ENCODE measurements at places on chromosomes 5 and 9.

GRCh38 chr5:61523997-61524396 lies 191.9 kb downstream of the ZSWIM6 start:
- no peak for DNase-seq

- DNase-seq, result no peak
Observed at GRCh38 chr9:16645970-16646369, 224.5 kb downstream of the BNC2 start.

- DNase-seq, result no peak
Observed at GRCh38 chr5:113427871-113428574, 6.8 kb downstream of the TSSK1B start.

- DNase-seq, result no peak
Observed at GRCh38 chr9:112535301-112535700, 48.7 kb downstream of the KIAA1958 start.

DNA sequence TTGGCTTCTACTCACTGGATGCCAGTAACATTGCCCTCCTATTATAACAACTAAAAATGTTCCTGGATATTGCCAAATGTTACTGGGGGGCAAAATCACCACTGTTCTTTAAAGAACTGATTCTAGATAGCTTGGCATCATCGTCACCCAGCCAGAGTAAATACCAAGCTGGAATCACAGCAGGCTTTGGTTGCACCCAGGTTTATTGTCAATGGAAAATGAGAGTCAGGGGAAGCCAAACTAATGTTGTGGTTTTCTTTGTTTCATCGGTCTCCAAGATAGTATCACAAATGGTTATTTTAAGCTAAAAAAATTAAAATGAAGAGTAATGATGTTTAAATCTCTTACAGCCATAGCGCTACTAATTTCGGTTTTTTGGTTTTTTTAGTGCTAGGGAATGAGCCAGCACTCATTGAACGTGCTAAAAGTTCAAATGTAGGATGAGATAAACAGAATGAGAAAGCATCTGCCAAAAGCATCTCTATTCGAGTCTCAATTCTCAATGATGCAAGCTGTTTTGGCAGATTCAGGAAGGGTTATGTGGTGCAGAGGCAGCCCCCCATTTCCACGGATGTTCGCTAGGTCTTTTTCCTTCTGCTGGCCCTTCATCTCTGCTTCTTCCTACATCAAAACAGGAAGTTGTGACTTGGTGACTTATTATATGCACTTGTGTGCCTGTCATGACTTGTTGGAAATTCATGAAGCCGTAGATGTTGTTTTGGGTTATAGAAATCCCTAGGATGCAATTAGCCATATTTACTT lies 558.0 kb downstream of the EBF1 start:
- DNase-seq, result no peak

DNA sequence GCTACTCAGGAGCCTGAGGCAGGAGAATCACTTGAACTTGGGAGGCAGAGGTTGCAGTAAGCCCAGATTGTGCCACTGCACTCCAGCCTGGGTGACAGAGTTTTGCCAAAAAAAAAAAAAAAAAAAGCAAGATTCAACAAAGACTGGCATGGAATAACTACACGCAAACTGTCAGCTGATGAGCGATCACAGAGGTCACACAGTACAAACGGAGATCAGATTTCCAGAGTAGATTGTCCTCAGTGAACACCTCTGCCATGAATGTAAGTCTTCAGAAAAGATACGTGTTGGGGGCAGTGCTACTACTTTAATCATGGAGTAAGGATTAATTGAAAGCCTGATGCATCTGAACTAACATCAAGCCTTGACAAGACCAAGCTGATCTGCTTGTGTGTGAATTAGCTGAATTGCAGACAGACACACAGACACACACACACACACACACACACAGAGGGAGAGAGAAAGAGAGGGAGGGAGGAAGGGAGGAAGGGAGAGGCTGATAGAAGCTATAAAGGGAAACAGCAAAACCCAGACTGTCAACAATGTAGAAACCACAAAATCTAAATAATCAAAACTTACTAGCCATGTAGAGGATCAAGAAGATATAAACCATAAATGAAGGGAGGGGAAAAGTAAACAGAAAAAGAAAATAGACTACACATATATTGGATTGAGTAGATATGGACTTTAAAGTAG lies 222.9 kb upstream of the ZNF462 start:
- no peak for DNase-seq

GRCh38 chr9:88995627-88996026 lies 4.4 kb downstream of the S1PR3 start:
- DNase-seq, result no peak

DNA sequence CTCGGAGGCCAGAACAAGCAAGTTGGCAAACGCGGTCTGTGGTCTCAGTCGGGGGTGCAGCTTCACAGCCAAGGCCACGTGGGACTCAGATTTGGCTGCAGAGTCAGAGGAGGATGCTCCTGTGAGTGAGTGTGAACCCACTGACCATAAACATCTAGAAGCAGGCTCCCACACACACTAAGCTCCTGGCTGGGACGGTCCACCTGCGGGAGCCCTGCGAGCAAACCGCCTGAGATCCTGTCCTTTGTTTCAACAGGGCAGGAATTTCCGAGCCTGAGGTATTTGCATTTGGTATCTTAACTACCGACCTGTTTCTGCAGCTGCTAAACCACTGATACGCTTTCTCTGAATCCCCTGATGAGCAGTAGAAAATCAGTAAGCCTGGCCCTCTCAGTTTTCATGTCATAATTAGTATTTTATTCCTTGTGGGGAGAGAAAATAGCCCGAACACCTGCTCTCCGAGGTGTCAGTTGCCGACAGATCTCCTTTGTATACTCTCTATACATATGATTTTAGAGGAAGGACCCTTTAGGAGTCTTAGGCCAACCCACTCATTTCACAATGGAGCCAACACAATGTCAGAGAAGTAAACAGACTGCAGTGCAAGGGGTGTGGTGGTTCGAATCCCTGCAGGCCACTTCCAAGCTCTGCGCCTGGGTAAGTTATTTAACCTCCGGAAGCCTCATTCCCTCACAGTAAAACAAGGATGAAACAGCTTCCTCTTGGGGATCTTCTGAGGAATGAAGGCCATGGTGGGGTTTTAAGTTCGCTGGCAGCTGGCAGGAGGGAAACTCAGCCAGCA lies 40.9 kb upstream of the PWWP2A start:
- DNase-seq, result no peak
